ENCODE measurements at places on chromosomes 13 and 19. TPM values are rescaled to one million over a fixed set of nuclear protein-coding genes. Genes with fewer than 3 reads are reported as not detected.

DNA sequence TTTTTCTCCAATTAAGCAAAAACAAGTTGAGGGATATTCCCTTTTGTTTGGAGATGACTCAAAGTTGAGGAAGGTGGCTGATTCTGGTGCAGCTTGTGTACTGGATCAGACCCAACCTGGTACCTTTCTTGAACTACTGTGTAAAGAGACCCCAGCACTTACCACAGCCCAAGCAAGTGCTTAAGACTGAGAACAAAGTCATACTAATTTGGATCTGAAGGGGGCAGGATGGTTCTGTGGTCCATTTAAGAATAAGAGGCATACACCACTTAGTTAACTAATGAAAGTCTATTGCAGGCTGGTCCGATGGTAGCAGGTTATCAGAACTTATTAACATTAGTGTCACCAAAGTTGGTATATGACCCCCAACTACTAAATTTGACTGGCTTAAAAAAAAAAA, 6.3 kb downstream of the THSD1 start:
- H3K4me1 ChIP-seq: peaks cover 27% of the 10 kb centered on the region
- H3K36me3 ChIP-seq: no peaks in the 10 kb centered on the region
- peak overlapping the region; percentile 69 for H3K27ac ChIP-seq
- H3K4me3 ChIP-seq: no peak overlapping the region
- H3K27me3 ChIP-seq: no peaks in the 10 kb centered on the region
- DNase-seq: no peak

DNA sequence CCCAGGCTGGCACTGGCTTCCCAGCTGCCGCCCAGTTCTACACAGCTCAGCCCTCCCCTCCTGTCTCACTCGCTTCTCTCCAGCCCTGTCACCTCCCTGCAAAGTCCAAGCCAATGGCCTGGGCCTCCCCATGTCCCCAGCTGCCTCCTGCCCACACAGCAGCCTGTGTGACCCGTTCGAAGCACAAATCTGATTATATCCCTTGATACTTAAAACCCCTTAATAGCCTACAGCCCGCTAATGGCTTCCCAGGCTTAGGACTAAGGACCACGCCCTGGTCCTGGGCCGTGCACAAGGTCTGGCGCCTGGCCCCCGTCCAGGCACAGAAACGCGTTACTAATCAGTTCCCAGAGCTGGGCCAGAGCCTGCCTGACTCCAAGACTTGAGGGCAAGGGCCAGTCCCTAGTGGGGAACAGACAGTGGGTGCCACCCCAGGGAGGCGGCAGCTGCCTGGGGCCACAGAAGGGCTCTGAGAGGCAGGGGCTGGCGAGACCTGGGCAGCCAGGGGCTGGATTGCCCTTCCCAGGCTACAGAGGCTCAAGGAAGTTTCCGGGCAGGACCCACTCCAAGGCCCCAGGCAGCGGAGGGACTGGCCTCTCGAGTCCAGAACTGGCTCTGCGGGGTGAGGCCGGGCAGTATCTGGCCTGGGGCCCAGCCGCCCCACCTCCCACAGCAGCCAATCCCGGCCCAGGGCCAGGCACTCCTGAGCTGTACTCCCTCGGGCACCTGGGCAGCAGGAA, 10.4 kb downstream of the XAB2 start:
- DNase-seq: peak; percentile 94
- H3K27ac ChIP-seq: peak overlapping the region; percentile 84

GRCh38 chr13:41942462-41943094, 18.3 kb downstream of the VWA8 start:
- DNase-seq: no peak
- no peaks in the 10 kb centered on the region for H3K4me1 ChIP-seq
- H3K36me3 ChIP-seq: no peaks in the 10 kb centered on the region
- no peak overlapping the region for H3K27ac ChIP-seq
- no peaks in the 10 kb centered on the region for H3K27me3 ChIP-seq

DNA sequence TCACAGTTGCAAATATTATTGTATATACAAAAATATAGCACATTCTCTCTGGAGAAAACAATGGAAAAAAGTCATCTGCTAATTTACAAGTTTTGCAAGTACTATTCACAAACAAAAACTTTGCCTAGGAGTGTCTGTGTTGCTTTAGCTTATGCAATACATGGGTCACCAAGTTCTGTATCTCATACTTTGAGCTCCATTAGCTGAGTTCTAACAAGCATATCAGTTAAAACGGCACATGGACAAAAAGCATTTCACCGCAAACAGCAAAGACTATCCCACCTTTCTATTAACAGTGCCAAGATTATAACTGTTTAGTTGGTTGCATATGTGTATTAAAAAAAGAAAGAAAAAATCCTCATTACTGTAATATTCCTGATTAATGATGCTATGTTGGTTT, 4.6 kb downstream of the SPRY2 start:
- H3K27me3 ChIP-seq: no peaks in the 10 kb centered on the region
- peak overlapping the region; percentile 72 for H3K4me3 ChIP-seq
- DNase-seq: no peak
- peaks cover 17% of the 10 kb centered on the region for H3K4me1 ChIP-seq
- H3K27ac ChIP-seq: peak overlapping the region; percentile 96
- H3K36me3 ChIP-seq: peaks cover 8% of the 10 kb centered on the region

DNA sequence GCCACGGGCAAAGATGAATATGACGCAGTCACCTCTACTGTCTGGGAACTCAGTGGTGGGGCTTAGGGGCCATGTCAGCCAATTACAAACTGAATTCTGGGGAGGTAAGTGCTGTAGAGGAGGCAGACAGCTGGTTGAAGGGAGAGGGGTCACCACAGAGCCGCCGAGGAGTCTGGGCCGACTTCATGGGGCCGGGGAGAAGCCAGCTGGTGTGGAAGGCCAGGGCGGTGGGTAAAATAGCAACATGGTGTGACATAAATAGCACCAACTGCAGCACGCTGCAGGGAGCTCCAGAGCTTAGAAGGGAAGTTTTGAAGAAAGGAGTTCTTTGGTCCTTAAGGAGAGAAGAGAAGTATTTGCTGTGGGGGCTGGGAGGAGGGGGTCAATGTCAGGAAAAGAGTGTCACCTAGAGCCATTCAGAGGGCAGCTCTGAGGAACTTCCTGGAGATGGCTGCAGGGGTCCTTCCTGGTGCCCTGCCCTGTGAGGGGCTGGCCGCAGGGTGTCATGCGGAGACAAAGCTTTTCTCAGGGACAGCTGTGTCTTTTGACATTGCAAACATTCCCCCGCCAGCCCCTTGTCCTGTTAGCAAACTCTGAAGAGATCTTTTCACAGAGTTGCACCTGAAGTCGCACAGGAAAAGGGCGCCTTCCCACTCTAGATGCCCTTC, 6.4 kb downstream of the METTL21C start:
- no peak overlapping the region for H3K4me3 ChIP-seq
- DNase-seq: no peak
- H3K27ac ChIP-seq: no peak overlapping the region
- no peaks in the 10 kb centered on the region for H3K36me3 ChIP-seq
- H3K4me1 ChIP-seq: no peaks in the 10 kb centered on the region

DNA sequence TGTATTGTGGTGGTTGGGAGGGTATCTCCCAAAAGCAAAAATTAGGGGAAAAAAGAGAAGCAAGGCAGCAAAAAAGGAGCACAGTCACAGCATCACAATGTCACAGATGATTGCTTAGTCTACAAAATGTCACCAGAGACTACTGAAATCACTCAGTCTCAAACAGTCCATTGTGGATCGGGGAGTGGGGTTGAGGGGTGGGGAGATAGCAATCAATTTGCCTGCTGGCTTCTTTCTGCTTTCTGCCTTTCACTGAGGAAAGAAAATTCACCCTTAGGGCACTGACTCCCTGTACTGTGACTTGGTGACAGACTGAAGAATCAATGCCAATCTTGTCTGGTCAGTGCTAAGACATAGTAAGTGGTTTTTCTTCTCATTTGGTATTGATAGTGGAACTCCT, 2127.1 kb upstream of the PCDH20 start:
- no peak for DNase-seq
- H3K36me3 ChIP-seq: no peaks in the 10 kb centered on the region
- no peaks in the 10 kb centered on the region for H3K27me3 ChIP-seq
- no peaks in the 10 kb centered on the region for H3K4me1 ChIP-seq
- no peak overlapping the region for H3K4me3 ChIP-seq
- no peak overlapping the region for H3K27ac ChIP-seq

GRCh38 chr19:13133241-13133870, 15.3 kb downstream of the NACC1 start:
- H3K36me3 ChIP-seq: peaks cover 13% of the 10 kb centered on the region
- DNase-seq: no peak
- H3K4me3 ChIP-seq: no peak overlapping the region
- H3K27me3 ChIP-seq: no peaks in the 10 kb centered on the region
- H3K27ac ChIP-seq: peak overlapping the region; percentile 68

- H3K27ac ChIP-seq: no peak overlapping the region
- H3K36me3 ChIP-seq: no peaks in the 10 kb centered on the region
- no peaks in the 10 kb centered on the region for H3K4me1 ChIP-seq
Measured at GRCh38 chr13:80348750-80349149, 7.8 kb upstream of the SPRY2 start.

- DNase-seq: peak; percentile 40
- H3K27ac ChIP-seq: peak overlapping the region; percentile 87
- H3K27me3 ChIP-seq: no peaks in the 10 kb centered on the region
- H3K4me3 ChIP-seq: peak overlapping the region; percentile 51
- H3K36me3 ChIP-seq: no peaks in the 10 kb centered on the region
Measured at GRCh38 chr19:677601-678436, 1.6 kb downstream of the FSTL3 start.

- peak; percentile 79 for DNase-seq
- H3K4me3 ChIP-seq: peak overlapping the region; percentile 39
- peak overlapping the region; percentile 84 for H3K27ac ChIP-seq
Measured at GRCh38 chr13:41017159-41017558, 2.0 kb downstream of the ELF1 start.

DNA sequence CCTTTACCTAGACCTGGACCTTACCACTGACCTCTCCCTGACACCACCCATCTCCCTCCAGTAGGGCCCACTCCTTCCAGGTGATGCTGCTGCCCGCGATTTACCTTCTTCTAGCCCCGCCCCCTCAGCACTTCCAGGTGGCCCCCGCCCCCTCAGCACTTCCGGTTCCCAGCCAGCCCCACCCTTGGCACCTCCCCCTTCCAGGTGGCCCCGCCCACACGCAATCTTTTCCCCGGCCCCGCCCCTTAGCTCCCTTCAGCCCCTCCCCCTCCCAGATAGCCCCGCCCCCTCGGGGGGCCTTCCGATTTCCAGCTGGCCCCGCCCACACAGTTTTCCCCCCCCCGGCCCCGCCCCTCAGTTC, 586 bp downstream of the LIG1 start:
- H3K4me3 ChIP-seq: peak overlapping the region; percentile 73
- H3K4me1 ChIP-seq: peaks cover 21% of the 10 kb centered on the region
- no peaks in the 10 kb centered on the region for H3K36me3 ChIP-seq
- H3K27ac ChIP-seq: peak overlapping the region; percentile 99

DNA sequence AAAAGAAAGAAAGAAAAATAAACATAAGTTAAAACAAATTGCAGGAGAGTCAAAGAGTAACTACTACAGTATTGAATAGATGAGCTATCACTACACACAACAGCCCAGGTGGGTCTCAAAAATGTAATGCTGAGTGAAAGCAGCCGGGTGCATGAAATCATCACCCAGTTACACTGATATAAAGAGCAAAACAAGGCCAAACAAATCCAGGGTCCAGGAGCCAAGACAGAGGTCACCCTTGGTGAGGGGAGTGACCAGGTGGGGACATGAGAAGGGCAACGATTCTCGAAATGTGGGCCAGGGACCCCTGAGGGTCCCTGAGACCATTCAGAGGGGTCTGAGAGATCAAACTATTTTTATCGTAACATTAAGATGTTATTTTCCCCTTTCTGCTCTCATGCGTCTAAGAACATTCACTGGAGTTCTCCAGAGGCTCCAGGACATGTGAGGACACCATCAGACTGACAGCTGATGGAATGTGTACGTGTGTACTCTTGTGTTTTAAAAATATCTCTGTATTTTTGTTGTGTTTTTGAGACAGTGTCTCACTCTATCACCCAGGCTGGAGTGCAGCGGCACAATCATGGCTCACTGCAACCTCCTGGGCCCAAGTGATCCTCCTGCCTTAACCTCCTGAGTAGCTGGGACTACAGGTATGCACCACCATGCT, 10.6 kb downstream of the COQ8B start:
- DNase-seq: no peak
- no peak overlapping the region for H3K27ac ChIP-seq
- no peaks in the 10 kb centered on the region for H3K27me3 ChIP-seq
- H3K4me3 ChIP-seq: no peak overlapping the region

DNA sequence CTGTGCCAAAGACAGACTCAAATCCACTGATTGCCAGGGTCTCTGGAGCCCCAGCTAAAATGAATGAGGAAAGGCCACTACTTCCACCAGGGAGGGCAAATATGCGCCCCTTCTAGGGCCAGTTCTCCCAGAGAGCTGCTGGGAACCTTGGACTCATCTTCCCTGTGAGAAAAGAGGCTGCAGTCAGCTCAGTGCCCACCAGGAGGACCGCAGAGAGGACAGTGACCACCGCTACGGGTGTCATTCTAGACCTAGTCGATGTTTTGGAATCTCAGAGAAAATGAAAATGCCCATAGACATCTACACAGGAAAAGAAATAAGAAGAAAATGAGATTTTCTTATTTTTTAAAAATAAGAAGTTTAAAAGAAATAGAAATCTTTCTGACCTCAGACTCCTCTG, 235.1 kb downstream of the UQCRFS1 start:
- H3K4me3 ChIP-seq: no peak overlapping the region
- H3K27me3 ChIP-seq: no peaks in the 10 kb centered on the region
- H3K27ac ChIP-seq: no peak overlapping the region

- H3K4me1 ChIP-seq: no peaks in the 10 kb centered on the region
- H3K27me3 ChIP-seq: no peaks in the 10 kb centered on the region
- H3K36me3 ChIP-seq: no peaks in the 10 kb centered on the region
- no peak overlapping the region for H3K27ac ChIP-seq
- H3K4me3 ChIP-seq: no peak overlapping the region
Measured at GRCh38 chr13:93505104-93505952, 278.7 kb downstream of the GPC6 start.

GRCh38 chr13:33865945-33866344, 48.0 kb downstream of the RFC3 start:
- DNase-seq: no peak
- H3K27ac ChIP-seq: no peak overlapping the region
- H3K4me1 ChIP-seq: no peaks in the 10 kb centered on the region
- no peaks in the 10 kb centered on the region for H3K36me3 ChIP-seq
- H3K4me3 ChIP-seq: no peak overlapping the region
- H3K27me3 ChIP-seq: no peaks in the 10 kb centered on the region

- no peaks in the 10 kb centered on the region for H3K4me1 ChIP-seq
- peaks cover 45% of the 10 kb centered on the region for H3K36me3 ChIP-seq
- no peak for DNase-seq
- no peak overlapping the region for H3K4me3 ChIP-seq
Measured at GRCh38 chr19:57210381-57210780, 19.1 kb downstream of the ZNF264 start.

- no peaks in the 10 kb centered on the region for H3K36me3 ChIP-seq
- DNase-seq: no peak
- no peak overlapping the region for H3K4me3 ChIP-seq
- H3K27me3 ChIP-seq: no peaks in the 10 kb centered on the region
- H3K27ac ChIP-seq: no peak overlapping the region
Measured at GRCh38 chr13:42168496-42168895, 103.5 kb upstream of the AKAP11 start.

GRCh38 chr19:1855828-1856255, 7.5 kb downstream of the KLF16 start:
- DNase-seq: no peak
- H3K27me3 ChIP-seq: no peaks in the 10 kb centered on the region
- peaks cover 73% of the 10 kb centered on the region for H3K4me1 ChIP-seq

- H3K27ac ChIP-seq: no peak overlapping the region
- peak; percentile 64 for DNase-seq
- no peaks in the 10 kb centered on the region for H3K27me3 ChIP-seq
- H3K4me3 ChIP-seq: no peak overlapping the region
Measured at GRCh38 chr19:19145281-19145680, 7.0 kb upstream of the TMEM161A start.

MRPS12 gene
- 9.1 TPM for total RNA-seq

IZUMO4 gene
- 0.59 TPM for total RNA-seq

OR10H1 gene
- total RNA-seq: not detected

MTUS2 gene
- total RNA-seq: 0.20 TPM

Data from upper lobe of left lung (tissue), 6 donors.